ENCODE measurements at places on chromosomes 7 and 10. TPM values are rescaled to one million over a fixed set of nuclear protein-coding genes. Genes with fewer than 3 reads are reported as not detected.

DNA sequence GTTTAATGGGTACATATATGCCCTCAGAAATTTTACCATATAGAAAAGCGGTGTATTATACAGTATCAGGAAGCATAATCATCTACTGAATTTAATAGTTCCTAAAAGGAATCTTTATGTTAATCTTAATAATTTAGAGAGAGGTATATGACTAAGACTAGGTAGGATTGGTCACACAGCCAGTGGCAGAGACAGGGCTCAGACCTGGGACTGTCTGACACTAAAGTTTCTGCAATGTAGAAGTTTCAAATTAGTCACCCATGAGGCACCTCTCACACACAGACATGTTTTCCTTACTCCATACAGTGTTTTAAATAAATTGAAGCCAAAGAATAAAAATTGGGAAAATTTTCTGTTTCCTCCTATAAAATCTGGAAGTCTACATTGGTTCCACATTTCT, 72.8 kb upstream of the ADRA2A start:
- no peak for DNase-seq

DNA sequence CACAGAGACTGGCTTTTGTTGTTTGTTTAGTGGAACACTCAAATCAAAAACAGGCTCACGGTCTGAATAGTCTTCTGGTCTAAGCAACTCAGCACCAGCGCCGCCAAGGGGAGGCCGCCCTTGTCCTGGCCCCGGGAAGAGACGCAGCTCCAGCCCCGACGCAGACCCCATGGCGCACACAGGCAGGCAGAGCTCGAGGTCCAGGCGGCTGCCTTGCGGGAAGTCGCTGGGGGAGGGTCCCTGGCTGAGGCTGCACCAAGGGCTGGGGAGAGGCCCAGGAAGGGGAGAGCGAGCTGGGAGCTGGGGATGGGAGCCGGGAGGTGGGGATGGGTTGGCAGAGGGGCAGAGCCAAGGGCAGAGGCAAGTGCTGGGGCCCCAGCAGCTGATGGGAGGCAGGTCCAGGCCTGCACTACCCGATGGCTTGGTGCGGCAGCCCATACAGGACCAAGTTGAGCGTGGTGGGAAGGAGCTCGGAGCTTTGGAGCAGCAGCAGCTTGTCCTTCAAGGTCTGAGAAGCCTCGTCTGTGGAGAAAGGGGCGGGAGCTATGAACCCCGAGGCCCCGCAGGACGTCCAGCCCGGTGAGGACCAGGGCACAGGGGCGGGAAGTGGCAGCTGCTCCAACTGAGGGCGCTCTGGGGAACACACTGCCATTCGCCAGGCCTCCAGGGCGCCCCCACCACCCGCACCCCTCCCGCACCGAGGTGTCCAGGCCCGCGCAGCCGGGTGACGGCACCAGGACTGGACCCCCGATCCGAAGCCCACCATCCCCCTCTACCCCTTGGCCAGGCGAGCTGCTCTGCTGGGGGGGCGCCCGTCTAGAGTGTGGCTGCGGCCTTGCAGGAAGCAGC, 22.7 kb upstream of the NKX6-2 start:
- DNase-seq = no peak

GRCh38 chr7:29858191-29858951, 52.1 kb downstream of the WIPF3 start:
- DNase-seq = no peak

- no peak for DNase-seq
Observed at GRCh38 chr10:71137701-71138100, 74.7 kb upstream of the UNC5B start.

- no peak for DNase-seq
Observed at GRCh38 chr10:89937494-89937893, 236.1 kb downstream of the KIF20B start.

GRCh38 chr7:70301673-70302185, 703.5 kb downstream of the AUTS2 start:
- DNase-seq = no peak

Gene TNPO3
- total RNA-seq = 36.4 TPM

Gene STAMBPL1
- 22.4 TPM for total RNA-seq

Gene GLI3
- 2.2 TPM for total RNA-seq

Data from left colon (tissue), 2 donors.